ENCODE measurements at places on chromosomes 2 and 18.

GRCh38 chr2:38218591-38218991 lies 142.6 kb upstream of the CYP1B1 start:
- no peak for DNase-seq

DNA sequence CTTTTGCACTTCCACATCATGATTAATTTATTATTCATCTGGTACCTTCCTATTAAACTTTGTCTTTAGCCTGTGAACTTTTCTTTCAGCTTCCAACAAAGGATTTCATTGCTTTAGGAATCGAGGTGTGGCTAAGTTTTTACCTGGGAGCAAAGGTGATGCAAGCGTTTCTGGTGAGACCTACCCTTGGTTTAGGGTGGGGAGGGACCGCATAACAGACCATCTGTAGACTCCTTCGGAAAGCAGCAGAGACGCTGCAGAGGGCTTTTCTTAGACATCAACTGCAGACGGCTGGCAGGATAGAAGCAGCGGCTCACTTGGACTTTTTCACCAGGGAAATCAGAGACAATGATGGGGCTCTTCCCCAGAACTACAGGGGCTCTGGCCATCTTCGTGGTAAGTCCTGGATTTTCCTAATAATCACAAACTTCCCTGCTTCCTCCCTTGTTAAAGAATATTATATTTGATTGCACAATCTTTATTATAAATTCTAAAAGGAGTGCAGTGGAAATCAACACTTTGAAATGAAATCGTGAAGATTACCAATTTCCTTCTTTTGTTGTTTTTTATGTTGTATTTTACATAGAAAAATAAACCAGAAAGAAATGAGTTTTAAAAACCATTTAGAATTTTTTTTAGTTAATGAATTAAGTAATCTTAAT lies at the start of gene DSG3:
Gene DSG3, plus strand, starts transcription at position 212 of the 662 bp plus-strand sequence. Its CDS starts 137 bp downstream, at position 349.
- DNase-seq: no peak

GRCh38 chr2:205058409-205058808 lies 513.1 kb downstream of the PARD3B start:
- no peak for DNase-seq

DNA sequence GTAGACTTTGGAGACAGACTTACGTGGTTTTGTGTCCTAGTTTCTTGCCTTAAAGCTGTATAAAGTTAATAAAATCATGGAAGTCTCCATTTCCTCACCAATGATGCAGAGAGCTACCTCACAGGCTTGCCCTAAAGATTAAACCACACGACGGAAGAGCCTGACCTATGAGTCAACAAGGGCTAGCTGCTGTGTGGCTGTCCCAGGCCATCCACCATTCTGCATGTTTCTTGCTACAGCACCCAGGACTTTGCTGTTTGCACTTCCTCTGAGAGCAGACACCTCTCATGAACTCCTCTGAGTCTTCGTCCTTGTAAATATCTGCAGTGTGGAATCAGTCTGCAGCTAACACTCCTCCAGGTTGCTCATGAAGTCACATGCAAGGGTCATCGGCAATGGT lies 160.0 kb upstream of the TRIB2 start:
- DNase-seq: peak; percentile 40

- DNase-seq: peak; percentile 24
Measured at GRCh38 chr18:8982416-8983183, 119.9 kb upstream of the NDUFV2 start.

GRCh38 chr2:30803281-30803680 lies 4.0 kb downstream of the CAPN13 start:
- DNase-seq: no peak

- DNase-seq: no peak
Measured at GRCh38 chr2:177616731-177617130, 224.2 kb downstream of the AGPS start.

GRCh38 chr2:66050392-66050791 lies 384.5 kb upstream of the MEIS1 start:
- no peak for DNase-seq

DNA sequence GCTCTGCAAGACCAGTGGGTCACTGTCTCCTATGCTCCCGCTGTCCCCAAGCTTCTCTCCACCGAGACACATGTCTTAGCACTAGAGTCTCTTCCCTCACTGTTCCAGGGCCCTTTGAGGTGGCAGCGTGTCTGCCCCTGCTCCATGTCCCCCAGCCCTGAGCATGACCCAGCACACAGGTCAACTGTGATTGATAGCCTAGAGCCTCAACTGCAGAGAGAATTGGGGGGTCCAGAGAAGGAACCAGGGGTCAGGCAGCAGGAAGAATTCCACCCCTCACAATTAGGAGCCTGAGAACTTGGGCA lies 54.6 kb upstream of the ODC1 start:
- DNase-seq: peak; percentile 2

GRCh38 chr2:65576861-65577601 lies 144.6 kb upstream of the SPRED2 start:
- no peak for DNase-seq

DNA sequence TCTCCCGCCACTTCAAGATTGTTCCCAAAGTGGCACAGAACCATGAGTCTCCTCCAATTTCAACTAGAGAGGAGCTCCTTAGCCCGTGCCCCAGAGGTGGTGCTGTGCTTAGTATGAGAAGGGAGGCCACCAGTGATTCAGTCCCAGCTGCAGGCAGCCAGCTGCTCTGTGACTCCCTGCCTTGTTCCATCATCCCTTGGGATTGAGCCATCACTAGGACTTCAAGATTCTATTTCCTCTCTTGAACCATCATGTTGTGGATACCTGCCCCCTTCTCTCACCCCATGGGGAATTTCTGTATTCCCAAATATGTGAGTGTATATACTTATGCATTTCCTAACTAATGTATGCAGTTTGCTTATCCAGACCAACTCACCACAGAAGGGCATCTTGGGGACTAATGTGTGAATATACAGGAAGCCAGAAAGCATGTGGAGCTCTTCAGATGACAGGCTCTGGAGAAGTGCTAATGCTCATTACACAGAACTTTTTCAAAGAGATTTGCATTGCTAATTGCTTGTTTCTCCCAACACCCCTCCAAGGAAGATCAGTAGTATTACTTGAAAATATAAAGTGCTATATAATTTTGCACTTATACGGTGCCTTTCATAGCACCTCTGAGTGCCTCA lies 111.0 kb upstream of the MAP3K20 start:
- DNase-seq: no peak

DNA sequence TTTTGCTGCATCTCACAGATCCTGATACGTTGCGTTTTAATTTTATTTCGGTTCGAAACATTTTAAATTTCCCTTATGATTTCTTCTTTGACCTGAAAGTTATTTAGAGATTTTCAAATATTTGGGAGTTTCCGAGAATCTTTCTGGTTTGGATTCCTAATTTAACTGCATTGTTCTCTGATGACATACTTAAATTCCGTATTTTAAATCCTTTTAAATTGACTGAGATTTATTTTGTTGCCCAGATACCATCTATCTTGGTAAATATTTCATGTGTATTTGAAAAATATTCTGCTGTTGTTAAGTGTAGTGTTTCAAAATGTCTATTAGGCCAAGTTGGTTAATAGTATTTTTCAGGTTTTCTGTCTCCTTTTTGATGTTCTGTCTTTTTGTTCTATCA lies 37.7 kb downstream of the MROH2A start:
- no peak for DNase-seq

DNA sequence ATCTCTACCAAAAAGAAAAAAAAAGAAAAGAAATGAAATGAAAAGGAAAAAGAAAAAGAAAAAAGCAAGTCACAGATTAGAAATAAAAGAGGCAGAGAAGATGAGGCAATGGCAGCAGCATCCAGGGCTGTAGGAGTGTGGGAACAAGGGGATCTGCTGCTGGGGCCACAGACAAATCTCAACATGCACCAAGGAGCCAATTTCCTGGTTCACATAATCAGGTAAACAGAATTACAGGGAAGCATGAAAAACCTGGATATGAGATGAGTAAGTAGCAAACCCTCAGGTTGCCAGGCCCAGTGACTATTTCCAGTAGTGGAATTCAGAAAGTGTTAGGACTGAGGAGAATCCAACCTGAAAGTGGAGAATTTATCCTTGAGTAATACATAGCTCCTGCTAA lies 77.4 kb upstream of the ARHGAP28 start:
- DNase-seq: no peak

DNA sequence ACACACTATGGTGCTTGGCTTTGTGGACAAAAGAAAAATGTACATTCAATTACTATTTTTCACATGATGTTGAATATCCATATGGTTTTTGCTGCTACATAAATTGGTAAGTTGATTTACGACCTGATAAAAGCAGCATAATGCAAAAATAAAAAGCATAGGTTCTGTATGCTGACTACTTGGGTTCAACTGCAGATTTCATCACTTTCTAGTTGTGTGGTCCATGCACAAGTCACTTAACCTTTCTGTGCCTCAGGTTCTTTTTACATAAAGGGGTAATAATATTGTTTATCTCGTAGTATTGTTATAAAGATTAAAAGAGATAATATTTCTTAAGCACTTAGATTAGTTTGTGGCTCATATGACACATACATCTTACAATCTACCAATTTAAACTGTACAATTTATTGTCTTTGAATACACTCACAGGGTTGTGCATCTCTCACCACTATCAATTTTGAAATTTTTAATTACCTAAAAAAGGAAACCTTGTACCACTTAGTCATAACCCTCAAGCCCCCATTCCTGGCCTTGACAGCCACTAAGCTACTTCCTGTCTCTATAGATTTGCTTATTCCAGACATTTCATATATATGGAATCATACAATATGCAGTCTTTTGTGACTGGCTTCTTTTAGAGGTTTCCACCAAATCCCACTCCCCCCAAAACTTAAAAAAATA lies 1443.9 kb downstream of the SUCLG1 start:
- no peak for DNase-seq

DNA sequence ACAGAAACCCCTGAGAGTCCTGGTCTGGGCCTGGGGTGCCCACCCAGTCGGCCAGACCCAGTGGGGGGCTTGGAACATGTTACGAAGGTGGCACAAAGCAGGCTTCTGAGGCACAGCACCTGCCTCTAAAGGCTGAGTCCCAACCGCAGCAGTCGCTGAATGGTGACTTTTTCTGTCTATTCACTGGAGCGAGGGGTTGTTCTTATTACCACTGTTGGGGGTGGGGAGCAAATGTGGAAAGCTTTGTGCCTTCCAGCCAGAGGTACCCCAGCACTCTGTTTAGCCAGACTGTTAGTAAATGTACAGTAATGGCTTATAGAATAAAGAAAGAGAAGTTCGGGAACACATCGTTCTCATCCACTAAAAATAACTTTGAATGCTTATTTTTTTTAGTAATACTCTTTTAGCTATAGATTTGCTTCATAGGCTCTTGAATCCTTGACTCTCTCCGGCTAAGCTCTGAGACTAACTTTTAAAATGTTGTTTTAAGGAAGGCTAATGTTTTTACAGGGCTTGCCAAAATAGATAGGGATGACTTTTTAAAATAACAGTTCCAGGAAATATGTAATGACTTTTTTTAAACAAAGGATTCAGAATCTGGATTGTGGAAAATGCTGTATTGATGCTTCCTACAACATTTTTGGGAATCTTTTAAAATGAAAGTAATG lies 23.4 kb upstream of the PTPN2 start:
- no peak for DNase-seq

- no peak for DNase-seq
Measured at GRCh38 chr2:34143149-34143548, 544.0 kb upstream of the FAM98A start.

DNA sequence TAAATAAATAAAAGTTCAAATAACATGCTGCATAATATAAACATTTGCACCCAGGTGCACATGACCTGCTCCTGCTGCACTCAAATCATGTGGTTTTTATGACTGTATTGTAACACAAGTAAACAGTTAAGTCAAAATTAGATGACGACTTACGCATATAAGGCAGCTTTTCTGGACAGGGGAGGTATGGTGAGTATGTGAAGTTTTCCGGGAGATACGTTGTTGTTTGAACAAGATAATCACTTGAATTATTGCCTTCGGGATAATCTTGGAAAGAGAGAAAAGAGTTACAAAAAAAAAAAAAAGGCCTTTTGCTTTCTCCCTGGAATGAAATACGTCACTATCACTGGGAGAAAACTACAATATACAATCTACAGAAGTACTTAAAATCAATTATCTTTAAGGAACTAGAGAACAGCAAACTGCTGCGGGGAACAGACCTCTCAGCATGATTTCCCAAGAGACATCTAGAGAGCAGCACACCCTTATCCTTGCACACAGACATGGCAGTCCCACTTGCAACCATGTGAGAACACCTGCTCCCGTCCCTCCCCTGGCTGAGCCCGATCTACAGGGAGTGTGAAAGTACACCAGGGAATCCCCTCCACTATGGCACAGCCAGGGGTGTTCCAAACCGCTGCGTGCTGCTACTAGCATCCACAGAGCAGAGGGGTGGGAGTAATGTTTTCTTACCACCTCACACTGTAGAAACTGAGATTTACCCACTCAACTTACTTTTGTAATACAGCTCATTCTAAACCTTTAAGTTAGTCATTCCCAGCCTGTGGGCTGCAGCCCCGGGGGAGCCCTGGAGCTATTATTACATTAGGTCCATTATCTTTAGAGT lies 26.3 kb downstream of the B4GALT6 start:
- peak; percentile 74 for DNase-seq

DNA sequence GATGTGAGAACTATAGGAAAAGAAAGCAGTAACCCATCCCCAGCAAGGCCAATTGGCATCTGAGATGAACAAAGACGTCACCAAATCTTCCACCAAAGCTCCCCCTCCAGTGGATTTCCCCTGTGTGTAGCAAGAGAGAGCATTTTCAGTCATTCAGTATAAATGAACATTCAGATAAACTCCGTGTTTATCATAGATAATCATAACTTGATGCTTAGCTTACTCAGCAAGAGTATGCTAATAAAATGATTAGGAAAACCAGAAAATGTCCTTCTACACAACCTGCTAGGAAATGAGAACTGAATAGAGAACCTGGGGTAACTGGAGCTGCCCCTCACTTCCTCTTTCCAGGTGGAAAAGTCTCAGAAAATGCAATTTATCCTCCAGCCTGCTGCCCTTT lies 198.0 kb upstream of the CCDC150 start:
- no peak for DNase-seq

DNA sequence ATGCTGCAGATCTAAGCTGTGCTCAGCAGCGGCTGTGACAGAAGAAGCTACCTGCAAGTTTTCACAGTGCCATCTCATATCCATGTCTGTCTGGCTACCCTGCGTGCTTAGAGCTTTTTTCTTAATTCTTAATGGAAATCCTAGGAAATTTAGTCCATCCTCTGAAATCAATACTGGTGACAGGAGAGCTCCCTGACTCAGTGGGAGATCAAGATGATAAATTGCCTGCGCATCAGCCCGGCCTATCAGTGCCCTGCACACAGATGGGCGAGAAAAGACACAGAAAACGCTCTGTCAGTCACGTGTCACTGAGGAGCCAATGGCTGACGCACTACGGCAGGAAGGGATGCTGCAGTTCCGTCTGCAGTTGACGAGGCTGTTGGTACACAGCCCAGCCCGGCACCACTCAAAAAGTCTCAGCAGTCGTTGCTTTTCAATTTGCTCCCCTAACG lies 819.6 kb upstream of the FSHR start:
- peak; percentile 71 for DNase-seq

DNA sequence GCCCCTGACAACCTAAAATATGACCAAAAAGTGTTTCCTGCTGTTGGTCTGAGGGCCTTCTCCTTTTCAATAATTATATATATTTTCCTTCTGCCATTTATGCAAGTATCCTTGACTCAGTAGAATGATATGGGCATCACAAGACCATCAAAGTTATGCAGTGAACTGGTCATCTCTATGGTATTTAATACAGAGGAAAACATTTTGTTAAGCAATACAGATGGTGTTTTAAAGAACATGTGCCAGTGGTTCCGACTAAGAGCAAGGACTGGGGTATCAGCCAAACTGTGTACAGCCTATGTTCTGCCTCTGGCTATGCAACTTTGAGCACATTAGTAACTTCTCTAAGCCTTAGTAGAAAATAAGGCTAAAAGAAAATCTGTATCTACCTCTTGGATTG lies 179.0 kb downstream of the TRABD2A start:
- DNase-seq: no peak
